ENCODE measurements at places on chromosomes 5 and 9.

GRCh38 chr5:120122703-120123102 is 341.4 kb upstream of the PRR16 start:
- DNase-seq, result no peak

DNA sequence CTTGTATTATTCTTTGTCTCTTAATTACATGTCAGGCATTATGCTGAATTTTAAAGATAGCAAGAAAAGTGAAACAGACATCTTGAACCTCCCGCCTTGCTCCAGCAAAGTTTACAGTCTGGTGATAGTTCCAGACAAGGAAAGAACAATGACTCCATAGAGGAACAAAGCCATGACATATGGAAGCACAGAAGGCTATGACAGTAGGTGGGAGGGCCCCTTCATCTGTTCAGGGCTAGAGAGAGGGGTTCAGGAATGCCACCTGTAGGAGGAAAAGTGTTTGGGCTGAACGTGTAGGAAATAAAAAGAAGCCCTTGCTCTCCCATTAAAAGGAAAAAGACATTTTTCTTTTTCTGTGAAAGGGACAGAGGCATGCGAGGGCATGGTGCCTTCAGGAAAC is 315.6 kb downstream of the TRIM32 start:
- no peak for DNase-seq

DNA sequence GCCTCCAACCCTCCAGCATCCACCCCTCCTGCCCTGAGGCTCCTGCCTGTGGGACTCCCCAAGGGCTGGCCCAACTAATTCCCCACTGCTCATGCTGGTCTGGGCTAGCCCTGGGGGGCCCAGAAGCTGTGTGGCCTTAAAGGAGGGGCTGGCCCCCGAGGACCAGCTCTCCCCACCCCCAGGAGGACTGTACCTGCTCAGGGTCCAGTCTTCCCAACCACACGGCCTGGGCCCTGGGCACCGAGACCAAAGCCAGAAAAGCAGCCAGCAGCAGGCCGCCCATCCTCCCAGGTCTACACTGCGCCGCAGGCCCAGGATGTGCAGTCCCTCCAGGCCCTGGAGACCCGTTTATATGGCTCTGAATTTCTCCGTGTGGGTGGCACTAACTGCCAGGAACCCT is at the start of gene LCN6:
Gene LCN6 (minus strand): TSS at position 325 of the 400 bp plus-strand sequence. CDS start 42 bp downstream, at position 283.
- DNase-seq, result no peak

- DNase-seq, result no peak
Observed at GRCh38 chr9:82247318-82247717, 258.7 kb downstream of the SPATA31D1 start.

GRCh38 chr5:2761921-2762488 is 10.5 kb upstream of the IRX2 start:
- no peak for DNase-seq

GRCh38 chr5:68747521-68747920 is 346.3 kb upstream of the SLC30A5 start:
- no peak for DNase-seq

DNA sequence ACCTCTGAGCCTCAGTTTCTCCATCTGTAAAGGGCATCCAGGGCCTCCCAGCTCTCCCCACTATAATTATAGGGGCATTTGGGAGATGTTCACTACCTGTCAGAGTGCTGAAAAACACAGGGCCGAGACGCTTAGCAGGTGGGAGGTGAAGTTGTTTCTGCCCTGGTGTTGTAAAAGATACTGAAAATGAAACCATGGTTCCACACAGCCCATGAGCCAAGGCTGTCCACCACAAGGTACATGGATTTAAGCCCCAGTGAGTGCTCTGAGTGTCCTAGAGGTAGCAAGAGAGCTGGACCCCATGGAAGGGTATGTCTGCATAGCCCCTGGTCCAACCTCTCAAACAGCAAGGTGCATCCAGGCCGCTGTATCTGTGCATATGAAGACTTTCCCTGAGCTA is 137.5 kb downstream of the C5orf15 start:
- no peak for DNase-seq

DNA sequence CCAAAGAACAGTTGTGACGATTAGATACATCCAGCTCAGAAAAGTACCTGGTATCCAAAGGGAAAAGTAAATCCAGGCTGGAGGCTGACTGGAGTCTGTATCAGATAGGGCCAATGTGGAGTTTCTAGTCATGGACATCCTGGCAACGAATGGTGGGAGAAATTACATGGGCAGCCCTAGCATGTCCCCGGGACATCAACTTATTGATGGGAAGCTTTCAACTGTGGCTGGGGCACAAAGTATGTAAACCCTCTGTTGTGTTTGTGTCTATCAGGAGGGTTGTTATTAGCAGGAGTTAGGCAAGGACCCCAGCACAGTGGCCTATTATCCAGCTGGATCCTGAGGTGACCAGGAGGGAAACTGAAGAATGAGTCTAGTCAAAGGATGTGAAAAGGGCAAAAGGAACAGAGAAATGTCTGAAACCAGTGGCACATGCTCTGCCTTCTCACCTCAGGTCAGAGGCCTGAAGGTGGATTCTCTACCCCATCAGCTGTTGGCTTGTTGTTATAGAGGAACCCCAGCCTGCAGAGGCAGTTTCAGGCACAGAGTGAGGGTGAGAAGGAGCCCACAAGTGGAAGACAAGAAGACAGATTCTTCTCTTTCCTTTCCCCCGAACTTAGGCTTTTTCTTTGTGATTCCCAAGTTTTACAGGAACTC is 19.9 kb downstream of the IFNW1 start:
- no peak for DNase-seq

GRCh38 chr9:98364086-98364485 is 108.6 kb upstream of the TBC1D2 start:
- no peak for DNase-seq

- no peak for DNase-seq
Observed at GRCh38 chr5:86986837-86987236, 280.8 kb upstream of the RASA1 start.

DNA sequence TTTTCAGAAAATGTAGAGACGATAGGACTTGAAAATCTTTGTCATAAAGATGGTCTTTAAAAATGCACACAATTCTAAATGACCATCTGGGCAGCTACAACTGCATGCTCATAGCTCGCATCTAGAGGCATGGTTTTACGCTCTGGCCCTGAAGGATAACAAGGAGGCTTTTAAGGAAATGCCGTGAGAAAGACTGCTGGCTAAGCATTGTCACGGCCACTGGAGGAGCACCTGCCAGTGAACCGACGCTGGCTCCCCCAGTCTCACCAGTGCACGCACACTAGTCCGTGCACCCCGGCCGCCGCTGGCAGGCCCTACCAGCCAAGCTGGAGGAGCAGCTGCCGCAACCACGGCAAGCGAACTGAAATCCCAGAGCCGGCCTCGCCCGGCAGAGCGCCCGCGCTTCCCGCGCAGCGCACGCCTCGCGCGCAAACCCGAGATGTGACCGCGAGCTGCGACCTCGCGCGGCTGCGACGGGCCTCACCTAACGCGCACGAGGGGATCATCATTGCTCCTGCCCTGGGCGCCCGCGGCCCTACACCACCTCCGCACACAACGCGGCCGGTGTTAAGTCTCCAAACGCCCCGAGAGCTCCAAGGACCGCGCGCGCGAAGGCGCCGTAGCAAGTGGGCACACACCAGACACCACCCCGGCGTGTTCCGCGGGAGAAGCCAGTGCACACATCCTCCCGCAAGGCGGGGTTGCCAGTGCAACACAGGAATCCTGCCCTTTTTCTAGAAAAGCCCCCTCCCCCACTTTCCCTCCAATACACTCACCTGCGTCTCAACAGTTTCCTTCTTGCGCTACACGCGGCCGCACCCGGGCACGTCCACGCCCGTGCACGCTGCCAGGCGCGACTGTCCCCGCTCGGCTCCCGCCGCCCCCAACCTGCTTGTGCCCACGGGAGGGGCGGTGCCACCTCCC is 5.3 kb downstream of the ELAVL2 start:
- DNase-seq, result no peak

GRCh38 chr5:149576021-149576420 is 5.3 kb upstream of the ARHGEF37 start:
- DNase-seq, result no peak

DNA sequence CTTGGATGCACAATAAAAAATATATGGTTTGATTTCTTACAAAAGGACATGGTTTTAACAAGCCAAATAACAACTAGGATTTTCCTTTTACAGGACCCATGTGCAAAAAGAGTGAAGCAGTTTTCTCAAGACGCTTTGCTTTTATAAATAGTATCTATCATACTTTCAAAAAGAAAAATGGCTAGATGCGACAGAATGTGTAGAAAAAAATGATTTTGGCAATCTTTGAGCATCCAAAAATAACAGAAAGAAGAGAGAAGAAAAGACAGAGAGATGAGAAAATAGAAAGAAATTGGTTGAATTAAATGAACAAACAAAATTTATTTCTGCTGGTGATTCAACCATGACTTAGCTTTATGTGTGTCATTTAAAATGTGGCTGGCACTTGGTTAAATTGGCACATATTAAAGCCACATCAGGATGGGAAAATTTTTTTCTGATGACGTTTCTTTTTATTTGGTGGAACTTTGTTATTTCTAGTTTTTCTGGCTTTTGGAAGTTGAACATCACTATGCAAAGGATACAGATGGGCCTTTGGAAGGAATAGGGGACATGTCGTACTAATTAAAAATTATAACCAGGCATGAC is 35.6 kb upstream of the NREP start:
- no peak for DNase-seq
